Astrocyte (in vitro differentiated cells and primary cell): ENCODE measurements at places on chromosomes 7 and 10. TPM values are rescaled to one million over a fixed set of nuclear protein-coding genes. Genes with fewer than 3 reads are reported as not detected.

- DNase-seq, result no peak
Observed at GRCh38 chr7:15280078-15280733, 281.6 kb downstream of the AGMO start.

DNA sequence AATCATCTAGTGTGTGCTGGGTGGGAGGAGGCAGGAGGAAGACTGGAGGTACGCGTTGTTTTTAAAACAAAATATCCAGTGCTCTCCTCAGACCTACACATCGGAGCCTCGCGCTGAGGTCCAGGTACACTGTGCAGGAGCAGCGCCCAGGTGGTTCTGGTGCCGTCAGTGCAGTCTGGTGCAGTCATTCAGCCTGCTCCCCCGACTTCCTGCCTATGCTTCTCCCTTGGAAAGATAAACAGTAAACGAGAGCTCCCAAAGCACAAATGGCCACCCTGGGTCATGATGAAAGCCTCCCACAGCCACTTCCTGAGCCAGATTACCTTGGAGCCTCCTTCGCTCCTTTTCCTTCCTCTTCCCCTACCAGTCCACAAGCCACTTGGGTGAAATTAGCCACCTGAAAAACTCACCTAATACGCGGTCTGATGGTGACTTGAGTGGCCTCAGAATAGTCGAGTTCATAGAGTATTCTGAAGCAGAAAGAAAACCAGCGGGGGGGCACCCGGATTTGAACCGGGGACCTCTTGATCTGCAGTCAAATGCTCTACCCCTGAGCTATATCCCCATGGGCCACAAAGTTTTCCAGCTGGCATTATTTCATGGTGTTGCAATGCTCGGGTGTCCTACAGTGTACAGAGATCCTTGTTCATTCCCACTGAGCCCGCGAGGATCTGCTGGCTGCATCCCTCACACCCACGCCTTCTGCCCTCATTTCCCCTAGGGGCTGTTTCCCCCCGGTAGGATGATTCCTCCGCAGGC is 82.5 kb downstream of the ZNF467 start:
- DNase-seq, result peak; percentile 59

- no peak for DNase-seq
Observed at GRCh38 chr7:98996150-98996552, 117.8 kb downstream of the TRRAP start.

Gene CUL2
- total RNA-seq, result 48.0 and 49.2 TPM in 2 replicates

DNA sequence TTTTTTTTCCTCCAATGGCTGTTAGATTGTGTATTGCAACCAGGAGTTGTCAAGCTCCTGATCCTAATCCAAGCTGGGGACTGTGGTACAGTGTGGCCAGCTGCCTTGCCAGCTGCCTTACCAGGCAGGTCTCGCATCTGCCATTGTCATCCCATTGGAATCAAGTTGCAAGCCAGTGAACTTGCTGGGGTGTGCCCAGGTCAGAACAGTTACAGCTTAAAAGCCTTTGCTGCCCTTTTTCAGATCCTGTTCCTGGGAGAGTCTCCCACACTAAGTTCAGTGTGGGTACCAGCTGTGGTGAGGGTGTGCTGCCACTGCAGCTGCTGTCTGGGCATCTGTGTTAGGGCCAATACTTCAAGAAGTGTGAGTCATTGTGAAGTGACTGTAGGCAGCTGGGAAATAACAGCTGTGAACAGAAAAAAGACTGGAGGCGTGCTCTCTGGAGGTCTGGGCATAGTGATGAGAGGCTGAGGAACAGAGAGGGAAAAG is 72.8 kb downstream of the CCNY start:
- peak; percentile 89 for DNase-seq

GRCh38 chr10:58764087-58764747 is 251.5 kb downstream of the BICC1 start:
- DNase-seq, result no peak

Gene RTKN2
- total RNA-seq, result 8.4 and 8.9 TPM in 2 replicates

Gene UPK3B
- 0.64 TPM in 1 of 2 replicates, not detected in the other for total RNA-seq

Gene LRWD1
- 26.2 and 28.5 TPM in 2 replicates for total RNA-seq

- peak; percentile 39 for DNase-seq
Observed at GRCh38 chr10:113907166-113907565, 52.7 kb downstream of the NHLRC2 start.

DNA sequence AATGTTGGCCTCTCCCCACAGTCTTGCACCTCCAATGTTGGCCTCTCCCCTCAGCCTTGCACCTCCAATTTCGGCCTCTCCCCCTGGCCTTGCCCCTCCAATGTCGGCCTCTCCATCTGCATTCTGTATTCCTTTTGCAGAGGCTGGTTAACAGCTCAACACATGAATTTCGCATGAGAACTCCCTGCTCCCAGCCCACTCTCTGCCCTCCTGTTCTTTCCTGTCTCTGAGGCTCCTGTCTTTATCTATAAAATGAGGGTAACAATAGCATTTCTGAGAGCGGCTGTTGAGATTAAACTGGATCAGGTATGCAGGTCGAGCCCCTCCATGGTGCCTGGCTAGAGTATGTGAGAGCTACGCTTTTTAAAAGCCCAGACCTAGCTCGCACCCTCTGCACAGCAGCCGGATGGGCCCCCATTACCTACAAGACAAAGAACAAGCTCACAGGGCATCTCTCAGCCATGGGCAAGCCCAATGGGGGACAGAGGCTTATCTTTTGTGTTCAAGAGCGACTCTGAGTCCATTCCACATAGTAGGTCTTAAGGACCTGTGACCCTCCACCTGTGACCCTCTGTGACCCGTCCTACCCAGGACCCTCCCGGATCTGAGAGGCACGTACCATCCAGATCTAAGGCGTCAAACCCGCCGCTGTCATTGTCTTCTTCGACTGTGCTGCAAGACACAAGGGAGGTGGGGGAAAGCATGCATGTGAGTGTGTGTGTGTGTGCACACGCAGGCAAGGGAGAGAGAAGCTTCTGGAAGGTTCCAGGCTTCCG is 82.2 kb upstream of the GNA12 start:
- DNase-seq, result no peak

- DNase-seq, result peak; percentile 51
Observed at GRCh38 chr10:89404104-89405047, 10.0 kb upstream of the IFIT5 start.

DNA sequence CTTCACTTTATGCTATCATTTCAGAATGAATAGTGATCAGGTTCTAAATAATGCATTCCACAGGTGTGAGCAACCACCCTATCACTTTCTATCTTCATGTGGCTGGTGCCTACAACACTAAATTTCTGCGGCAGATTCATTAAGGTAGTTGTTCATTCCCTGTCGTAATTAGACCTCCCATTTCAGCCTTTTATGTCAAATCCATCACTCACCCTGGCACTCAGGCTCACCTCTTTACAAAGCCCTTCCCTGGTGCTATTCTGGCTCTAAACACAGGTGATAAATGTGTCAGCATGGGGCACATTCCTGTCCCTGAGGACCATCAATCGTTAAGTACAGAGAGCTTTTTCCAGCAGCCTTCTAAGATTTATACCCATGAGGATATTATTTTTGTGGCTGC is 300.0 kb upstream of the C7orf33 start:
- DNase-seq, result no peak

DNA sequence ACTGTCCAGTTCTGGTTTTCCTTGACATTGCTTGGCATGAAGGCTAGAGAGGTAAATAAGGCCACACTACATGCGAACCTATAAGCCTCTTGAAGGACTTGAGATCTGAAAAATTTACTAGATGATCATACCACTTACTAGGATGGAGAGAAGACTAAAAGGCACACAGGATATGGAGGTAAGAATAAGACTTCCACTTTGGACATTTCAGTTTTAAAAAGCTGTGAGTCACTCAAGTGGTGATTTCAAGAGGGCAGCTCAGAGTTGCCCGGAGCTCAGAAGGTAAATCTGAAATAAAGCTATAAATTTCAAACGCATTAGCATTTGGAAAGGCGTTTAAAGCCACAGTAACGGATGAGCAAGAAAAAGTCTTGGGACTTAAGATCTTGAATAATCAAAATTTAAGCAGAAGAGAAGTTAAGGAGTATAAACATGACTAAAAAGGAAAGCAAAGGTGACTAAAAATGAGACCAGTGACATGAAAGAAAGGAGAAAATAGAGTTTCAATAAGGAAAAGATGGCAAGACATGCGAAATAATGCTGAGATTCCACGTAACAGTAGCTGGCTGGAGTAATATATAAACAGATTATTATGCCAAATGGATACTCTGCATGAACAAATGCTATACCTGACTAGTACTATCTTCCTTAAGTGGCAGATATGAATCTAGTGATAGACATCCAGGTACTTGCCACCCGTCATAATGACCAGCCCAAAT is 68.3 kb downstream of the SNX13 start:
- DNase-seq, result no peak

Gene PPP1R17
- not detected in 2 replicates for total RNA-seq

- no peak for DNase-seq
Observed at GRCh38 chr7:70759674-70760073, 372.3 kb upstream of the GALNT17 start.

Gene SEMA3C
- total RNA-seq, result 148 and 193 TPM in 2 replicates

- peak; percentile 58 for DNase-seq
Observed at GRCh38 chr10:79490400-79491142, 21.8 kb upstream of the EIF5AL1 start.

Gene SPDYE2B
- total RNA-seq, result not detected in 2 replicates

- DNase-seq, result no peak
Observed at GRCh38 chr7:26553128-26553527, 261.5 kb downstream of the SNX10 start.

DNA sequence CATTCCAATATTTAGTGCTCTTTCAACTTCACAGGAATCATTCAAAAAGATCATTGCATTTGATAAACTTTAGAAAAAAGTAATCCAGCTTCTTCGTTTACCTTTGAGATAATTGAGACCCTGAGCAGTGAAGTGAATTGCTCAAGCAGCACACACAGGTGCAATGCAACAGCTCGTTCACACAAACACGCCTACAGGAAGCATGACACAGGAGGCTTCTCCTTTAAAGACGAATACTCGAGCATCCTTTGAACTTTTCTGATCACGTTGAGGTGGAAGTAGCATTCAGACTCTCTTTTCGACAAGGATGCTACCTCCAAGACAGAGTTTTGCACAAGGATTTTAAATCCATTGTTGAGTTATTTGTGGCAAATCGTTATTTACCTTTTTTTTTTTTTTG is 18.0 kb upstream of the RSU1 start:
- DNase-seq, result no peak

DNA sequence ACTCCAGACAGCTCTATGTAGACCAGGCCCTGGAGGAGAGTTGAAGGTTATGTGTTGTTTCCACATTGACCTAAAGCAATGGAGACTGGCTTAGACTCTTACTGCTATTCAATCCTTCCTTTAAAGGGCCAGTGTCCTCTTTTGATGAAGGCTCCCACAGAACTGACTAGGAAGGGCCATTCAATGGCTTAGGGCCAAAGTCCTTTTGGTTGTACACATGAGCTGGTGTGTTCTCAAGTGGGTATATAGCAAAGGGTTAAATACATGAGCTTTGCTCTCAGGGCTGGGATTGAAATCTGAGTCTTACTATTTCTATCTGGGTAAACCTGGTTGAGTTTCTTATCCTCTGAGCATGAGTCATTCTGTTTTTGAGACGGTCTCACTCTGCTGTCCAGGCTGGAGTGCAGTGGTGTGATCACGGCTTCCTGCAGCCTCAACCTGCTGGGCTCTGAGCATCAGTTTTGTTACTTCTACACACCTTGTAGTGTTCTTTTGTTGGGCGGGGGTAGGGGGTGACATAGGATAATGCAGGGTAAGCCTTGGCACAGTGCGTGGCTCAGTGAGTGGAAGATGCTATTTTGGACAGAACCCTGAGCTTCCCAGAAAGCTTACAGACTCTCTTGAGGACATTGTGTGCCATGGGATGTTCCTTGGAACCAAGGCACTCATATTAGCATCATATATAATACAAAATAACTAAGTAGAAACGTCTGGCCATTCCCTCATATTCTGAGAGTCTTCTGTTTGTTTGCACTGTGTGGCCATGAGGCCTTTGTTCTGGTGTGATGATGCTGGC is 90.1 kb downstream of the ABCC2 start:
- peak; percentile 35 for DNase-seq

DNA sequence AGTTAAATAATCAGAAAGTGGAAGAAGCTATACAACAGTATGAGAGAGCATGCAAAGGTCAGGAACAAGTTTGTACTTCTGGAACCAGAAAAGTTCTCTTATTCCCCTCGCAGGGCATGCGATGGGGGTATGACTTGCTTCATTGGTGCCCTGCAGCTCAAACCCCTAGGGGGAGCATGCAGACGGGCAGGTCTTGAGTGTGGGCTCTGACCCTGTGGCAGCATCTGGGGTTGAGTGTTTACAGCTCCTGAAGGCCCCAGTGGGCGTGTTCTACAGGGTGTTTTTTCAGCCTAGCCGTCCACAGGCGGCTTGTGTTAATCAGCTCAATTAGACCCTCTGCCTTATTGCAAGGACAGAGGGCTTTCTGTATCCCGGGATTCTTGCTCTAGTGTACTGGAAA is 44.5 kb downstream of the KIF20B start:
- no peak for DNase-seq

Gene NPS
- total RNA-seq, result not detected in 2 replicates

GRCh38 chr10:71763352-71764127 is 9.8 kb downstream of the VSIR start:
- DNase-seq, result no peak

Gene PTPRE
- total RNA-seq, result 14.1 and 15.8 TPM in 2 replicates

Gene LEP
- total RNA-seq, result not detected in 2 replicates

DNA sequence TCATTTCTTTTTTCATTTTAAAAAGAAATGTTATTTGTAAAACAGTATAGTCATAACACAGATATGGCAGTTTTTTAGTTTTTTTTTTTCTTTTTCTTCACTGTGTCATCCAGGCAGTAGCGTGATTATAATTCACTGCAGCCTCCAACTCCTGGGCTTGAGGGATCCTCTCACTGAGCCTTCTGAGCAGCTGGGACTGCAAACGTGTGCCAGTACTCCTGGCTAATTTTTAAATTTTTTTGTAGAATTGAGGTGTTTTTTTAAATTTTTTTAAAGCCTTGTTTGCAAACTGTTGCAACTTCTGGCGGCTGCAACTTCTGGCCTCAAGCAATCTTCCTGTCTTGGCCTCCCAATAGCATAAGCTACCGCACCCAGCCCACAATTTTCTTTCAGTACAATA is 63.0 kb downstream of the HELLS start:
- DNase-seq, result no peak

GRCh38 chr7:19957664-19958063 is 184.2 kb upstream of the TMEM196 start:
- peak; percentile 45 for DNase-seq

DNA sequence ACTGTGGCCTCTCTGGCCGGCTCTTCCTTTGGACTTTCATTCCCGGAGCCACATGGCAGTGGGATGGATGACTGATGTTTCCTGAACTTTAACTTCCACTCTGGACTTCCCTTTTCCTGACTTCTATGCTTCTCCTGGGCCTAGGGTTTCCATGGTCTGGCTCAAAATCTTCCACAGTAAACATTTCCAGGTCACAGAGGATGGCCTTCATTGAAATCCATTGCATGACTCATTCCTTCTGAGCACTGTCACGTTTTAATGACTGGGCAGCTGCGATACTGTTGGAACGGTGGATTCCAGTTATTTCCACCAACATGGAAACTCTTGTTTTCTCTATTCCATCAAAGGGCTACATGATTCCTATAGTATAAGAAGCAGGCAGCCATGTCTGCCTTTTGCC is 24.4 kb upstream of the ZNF273 start:
- no peak for DNase-seq
